GM03348 (cell line): ENCODE measurements at places on chromosomes 1 and 21.

DNA sequence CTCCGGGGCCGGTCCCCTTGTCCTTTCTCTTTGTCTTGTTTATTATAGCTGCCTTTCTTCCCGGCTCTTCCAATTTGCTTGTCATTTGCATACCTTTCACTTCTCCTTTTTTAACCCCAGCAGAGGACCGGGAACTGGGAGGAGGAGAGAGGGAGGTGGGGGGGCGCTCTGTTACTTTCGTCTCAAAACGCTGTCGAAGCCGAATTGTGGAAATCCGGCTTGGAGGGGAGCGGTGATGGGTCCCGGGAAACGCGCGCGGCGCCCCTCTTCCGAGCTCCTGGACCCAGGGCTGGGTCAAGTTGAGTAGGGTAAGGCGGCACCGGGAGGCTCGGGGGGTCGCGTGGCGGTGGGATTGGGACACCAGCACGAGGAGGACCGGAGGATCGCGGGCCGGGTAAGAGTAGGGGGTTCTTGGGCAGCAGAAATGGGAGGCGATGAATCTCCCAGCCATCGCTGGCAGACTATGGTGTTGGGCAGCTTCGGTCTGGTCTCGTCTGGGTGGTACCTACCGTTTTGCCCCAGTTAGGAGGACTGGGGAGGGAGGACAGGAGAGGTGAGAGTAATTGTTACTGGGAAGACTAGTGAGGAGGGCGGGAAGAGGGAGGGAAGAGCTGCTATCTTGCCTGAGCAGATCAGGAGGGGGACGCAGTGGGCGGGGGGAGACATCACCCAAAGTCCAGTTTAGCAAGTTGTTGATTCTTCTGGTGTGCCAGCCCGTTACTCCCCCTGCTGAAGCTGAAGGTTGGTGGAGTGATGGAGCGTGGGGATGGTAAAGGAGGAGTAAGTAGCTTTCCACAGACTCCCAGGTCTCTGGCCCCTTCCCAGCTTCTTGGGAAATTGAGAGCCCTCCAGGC is 1.5 kb downstream of the PROX1 start:
- DNase-seq = peak; percentile 20

DNA sequence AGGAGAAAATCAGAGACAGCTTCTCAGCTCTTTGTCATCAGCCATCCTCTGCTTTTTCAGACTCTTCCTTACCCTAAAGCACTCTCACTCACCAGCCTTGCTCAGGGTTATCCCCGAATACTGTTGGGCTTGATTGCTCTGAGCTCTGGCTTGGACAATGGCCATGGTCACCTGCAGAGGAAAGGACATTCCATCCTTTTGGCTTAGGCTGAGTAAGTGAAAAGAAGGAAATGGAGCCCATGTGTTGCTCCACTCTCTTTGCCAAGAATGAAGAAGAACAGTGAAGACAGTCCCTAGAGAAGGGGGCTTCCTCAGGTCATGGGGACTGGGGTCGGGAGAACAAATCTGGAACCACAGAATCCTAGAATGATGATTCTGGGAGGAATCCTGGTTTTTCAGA is 2.3 kb downstream of the MTMR11 start:
- DNase-seq = no peak

DNA sequence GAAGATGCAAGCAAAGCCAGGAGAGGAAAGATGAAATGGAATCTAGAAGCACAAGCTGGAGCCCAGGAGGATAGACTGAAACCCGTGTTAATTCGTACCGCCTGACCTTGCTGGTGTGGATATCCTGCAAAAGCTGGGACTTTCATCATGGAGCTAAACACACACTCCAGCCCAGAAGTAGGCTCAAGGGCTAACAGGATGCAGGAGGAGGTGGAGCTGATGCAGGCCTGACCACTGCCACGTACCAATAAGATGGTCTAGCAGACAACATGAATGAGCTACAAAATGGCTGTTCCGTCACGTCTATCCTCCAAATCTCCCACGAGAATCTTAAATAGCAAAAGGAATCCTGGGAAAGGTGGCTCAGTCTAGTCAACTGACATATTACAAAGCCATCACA is 270.3 kb downstream of the SDCCAG8 start:
- DNase-seq = no peak

DNA sequence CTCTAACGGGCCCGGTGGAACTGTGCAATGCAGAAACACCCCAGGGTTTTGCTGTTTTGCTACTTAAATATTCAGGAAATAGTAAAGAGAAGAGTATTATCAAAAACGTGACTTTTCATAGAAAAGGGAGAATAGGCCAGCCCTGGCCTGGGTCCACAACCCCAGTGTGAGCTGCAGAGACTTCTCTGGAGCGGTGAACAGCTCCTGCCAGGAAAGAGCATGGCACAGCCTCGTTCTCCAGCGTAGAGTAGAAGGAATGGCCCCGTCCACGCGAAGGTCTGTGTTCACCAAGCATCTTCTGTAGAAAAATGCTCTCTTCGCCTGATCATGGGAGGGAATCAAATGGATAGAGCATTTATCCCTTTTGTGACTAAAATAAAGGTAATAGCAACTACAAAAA is 51.4 kb downstream of the PDE9A start:
- no peak for DNase-seq
